ENCODE measurements at places on chromosomes 2 and 18.

DNA sequence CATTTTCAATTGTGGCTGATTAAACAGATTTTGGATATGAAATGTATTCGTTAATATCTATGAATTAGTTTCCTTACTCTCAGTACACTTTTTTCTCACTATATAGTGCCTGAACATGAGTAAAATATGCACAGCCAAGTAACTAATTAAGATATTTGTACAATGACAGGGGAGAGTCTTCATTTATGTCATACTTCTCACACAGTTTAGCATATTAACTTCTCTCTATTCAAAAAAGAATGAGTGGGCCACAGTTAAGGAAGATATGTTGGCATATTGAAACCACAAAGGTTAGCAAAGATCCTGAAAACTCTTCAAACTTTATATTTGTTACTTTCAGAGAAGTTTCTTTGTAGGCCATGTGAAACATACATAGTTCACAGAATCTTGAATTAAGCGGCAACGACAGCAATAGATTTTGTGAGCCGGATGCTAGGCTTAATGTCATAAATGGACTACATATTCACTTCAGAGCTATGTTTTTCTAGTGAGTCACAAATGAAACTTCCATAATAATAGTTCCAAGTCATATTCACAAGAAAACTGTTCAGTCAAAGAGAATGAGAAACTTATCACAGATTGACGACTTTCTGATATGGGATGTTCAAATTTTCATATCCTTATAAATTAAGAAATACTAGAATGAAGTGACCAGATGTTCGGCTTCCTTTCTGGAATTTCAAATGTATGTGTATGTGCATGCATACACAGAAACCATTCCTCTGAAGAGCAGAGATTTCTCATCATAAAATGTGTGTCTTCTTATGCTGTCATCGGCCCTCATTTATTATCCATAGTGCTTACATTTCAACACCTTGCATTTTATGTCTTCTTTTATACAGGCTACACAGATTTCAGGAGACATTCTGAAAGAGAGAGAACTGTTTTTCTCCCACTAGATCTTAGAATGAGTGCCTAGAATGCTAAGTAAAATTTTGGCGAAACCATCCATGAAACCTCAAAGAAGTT is 584.0 kb downstream of the SATB2 start:
- H3K36me3 ChIP-seq = no peaks in the 10 kb centered on the region
- peaks cover 39% of the 10 kb centered on the region for H3K4me1 ChIP-seq
- no peak overlapping the region for H3K4me3 ChIP-seq

- H3K27ac ChIP-seq = no peak overlapping the region
- DNase-seq = no peak
- no peak overlapping the region for H3K4me3 ChIP-seq
- no peaks in the 10 kb centered on the region for H3K27me3 ChIP-seq
Measured at GRCh38 chr2:69734854-69735544, 6.9 kb upstream of the ANXA4 start.

GRCh38 chr2:144836635-144837350 is 316.9 kb upstream of the ZEB2 start:
- no peak for DNase-seq
- H3K27me3 ChIP-seq = no peaks in the 10 kb centered on the region
- H3K27ac ChIP-seq = no peak overlapping the region

GRCh38 chr2:23363831-23364230 is 21.1 kb upstream of the KLHL29 start:
- DNase-seq = no peak
- no peaks in the 10 kb centered on the region for H3K4me1 ChIP-seq
- H3K27me3 ChIP-seq = no peaks in the 10 kb centered on the region
- H3K4me3 ChIP-seq = no peak overlapping the region
- H3K27ac ChIP-seq = no peak overlapping the region

DNA sequence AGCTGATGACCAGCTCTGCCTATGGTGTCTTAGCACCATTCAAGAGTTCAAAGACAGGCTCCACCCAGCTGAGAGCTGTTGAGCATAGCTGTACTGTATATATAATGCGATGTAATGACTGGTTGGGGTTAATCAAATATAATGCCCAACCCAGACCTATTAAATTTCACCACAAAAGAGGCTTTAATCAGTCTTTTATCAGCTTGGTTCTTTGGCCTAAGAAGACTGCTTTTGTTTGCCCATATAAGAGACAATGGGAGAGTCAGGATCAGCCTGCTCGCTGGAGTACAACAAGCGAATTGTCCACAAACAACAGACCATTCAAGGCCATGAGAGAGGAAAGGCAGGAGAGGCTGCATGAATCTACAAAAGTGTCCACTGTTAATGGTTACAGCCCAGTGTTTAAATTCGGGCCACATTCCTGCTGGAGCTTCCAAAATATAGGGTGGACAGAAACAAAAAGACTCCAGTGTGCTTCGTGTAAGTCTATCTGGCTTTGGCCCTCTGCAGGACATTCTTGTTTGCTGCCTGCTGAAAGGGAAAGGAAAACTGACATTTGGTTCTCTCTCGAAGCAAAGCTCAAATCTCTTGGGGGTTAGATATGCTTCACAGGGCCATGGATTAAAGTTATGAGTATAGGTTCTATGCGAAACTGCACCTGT is 299.0 kb upstream of the FBXO11 start:
- no peaks in the 10 kb centered on the region for H3K27me3 ChIP-seq
- no peaks in the 10 kb centered on the region for H3K36me3 ChIP-seq
- no peaks in the 10 kb centered on the region for H3K4me1 ChIP-seq
- no peak for DNase-seq

- no peak overlapping the region for H3K27ac ChIP-seq
- no peaks in the 10 kb centered on the region for H3K36me3 ChIP-seq
- H3K27me3 ChIP-seq = no peaks in the 10 kb centered on the region
- DNase-seq = no peak
- no peak overlapping the region for H3K4me3 ChIP-seq
Measured at GRCh38 chr18:6366776-6367175, 47.9 kb downstream of the L3MBTL4 start.

GRCh38 chr18:43507842-43508481 is 230.7 kb upstream of the SYT4 start:
- no peaks in the 10 kb centered on the region for H3K4me1 ChIP-seq
- no peaks in the 10 kb centered on the region for H3K36me3 ChIP-seq
- no peak for DNase-seq

DNA sequence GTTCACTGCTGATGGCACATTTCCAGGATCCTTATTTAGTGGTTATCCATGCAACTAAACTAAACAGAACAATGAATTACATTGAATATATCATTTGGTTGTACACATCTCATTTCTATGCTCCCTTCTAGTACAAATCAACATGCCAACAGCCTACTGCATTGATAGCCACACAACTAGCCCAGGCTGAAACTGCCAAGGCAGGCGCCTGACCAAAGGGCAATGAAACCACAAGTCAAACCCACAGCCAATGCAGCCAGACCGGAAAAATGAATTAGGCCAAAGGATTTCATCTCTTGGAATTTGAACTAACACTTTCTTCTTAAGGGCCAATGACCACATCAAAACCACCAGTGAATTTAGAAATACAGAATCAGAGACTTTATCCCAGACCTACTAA is 196.4 kb downstream of the NOL4 start:
- H3K4me1 ChIP-seq = no peaks in the 10 kb centered on the region
- no peak for DNase-seq
- no peak overlapping the region for H3K4me3 ChIP-seq
- no peaks in the 10 kb centered on the region for H3K36me3 ChIP-seq
- no peaks in the 10 kb centered on the region for H3K27me3 ChIP-seq
- H3K27ac ChIP-seq = no peak overlapping the region

DNA sequence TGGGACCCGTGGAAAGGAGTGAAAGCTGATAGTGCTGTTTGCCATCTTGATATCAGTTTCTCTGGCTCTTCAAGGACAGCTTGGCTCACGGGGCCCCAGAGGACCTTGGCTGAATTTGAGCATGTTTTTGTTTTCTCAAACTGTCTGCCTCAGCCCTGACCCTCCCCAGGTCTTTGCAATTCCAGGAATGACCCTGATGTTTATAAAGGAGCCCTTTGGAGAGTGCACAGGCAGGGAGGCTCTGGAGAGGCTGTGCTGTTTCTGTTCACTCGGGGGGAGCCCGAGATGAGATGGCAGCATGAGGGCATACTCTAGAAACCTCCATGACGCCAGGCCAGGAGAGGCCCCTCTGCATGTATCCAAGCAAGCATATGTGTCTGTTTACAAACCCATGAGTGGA is 16.4 kb downstream of the IGFBP2 start:
- peaks cover 45% of the 10 kb centered on the region for H3K4me1 ChIP-seq
- no peak overlapping the region for H3K4me3 ChIP-seq
- no peaks in the 10 kb centered on the region for H3K27me3 ChIP-seq
- DNase-seq = no peak
- peak overlapping the region; percentile 66 for H3K27ac ChIP-seq
- no peaks in the 10 kb centered on the region for H3K36me3 ChIP-seq

GRCh38 chr18:72866442-72866900 is 1.3 kb downstream of the NETO1 start:
- no peak for DNase-seq
- no peaks in the 10 kb centered on the region for H3K27me3 ChIP-seq
- no peaks in the 10 kb centered on the region for H3K36me3 ChIP-seq

GRCh38 chr18:35736696-35737095 is 155.2 kb downstream of the GALNT1 start:
- H3K4me3 ChIP-seq = no peak overlapping the region
- no peak overlapping the region for H3K27ac ChIP-seq
- H3K4me1 ChIP-seq = no peaks in the 10 kb centered on the region

- peak overlapping the region; percentile 34 for H3K27ac ChIP-seq
- no peak overlapping the region for H3K4me3 ChIP-seq
- peaks cover 18% of the 10 kb centered on the region for H3K36me3 ChIP-seq
- no peaks in the 10 kb centered on the region for H3K27me3 ChIP-seq
- DNase-seq = no peak
Measured at GRCh38 chr18:49476664-49477411, 10.2 kb downstream of the C18orf32 start.

GRCh38 chr18:5415031-5415430 is 119.5 kb upstream of the ZBTB14 start:
- no peak overlapping the region for H3K4me3 ChIP-seq
- no peaks in the 10 kb centered on the region for H3K4me1 ChIP-seq
- no peak overlapping the region for H3K27ac ChIP-seq
- DNase-seq = no peak

GRCh38 chr2:37770797-37771196 is 99.4 kb upstream of the CDC42EP3 start:
- H3K4me3 ChIP-seq = no peak overlapping the region
- peaks cover 18% of the 10 kb centered on the region for H3K4me1 ChIP-seq
- H3K36me3 ChIP-seq = no peaks in the 10 kb centered on the region
- no peak overlapping the region for H3K27ac ChIP-seq
- H3K27me3 ChIP-seq = no peaks in the 10 kb centered on the region

GRCh38 chr2:104847586-104848160 is 6.2 kb upstream of the POU3F3 start:
- DNase-seq = no peak
- H3K27me3 ChIP-seq = no peaks in the 10 kb centered on the region
- H3K27ac ChIP-seq = no peak overlapping the region

GRCh38 chr2:100230754-100231153 is 88.4 kb upstream of the AFF3 start:
- no peak overlapping the region for H3K27ac ChIP-seq
- DNase-seq = no peak
- no peaks in the 10 kb centered on the region for H3K27me3 ChIP-seq
- no peak overlapping the region for H3K4me3 ChIP-seq
- no peaks in the 10 kb centered on the region for H3K36me3 ChIP-seq
- H3K4me1 ChIP-seq = no peaks in the 10 kb centered on the region

GRCh38 chr2:126792993-126793392 is 105.7 kb upstream of the TEX51 start:
- H3K27me3 ChIP-seq = no peaks in the 10 kb centered on the region
- no peaks in the 10 kb centered on the region for H3K36me3 ChIP-seq
- no peak overlapping the region for H3K4me3 ChIP-seq
- no peaks in the 10 kb centered on the region for H3K4me1 ChIP-seq

- H3K27me3 ChIP-seq = no peaks in the 10 kb centered on the region
- no peak overlapping the region for H3K27ac ChIP-seq
- no peaks in the 10 kb centered on the region for H3K36me3 ChIP-seq
- no peaks in the 10 kb centered on the region for H3K4me1 ChIP-seq
- no peak for DNase-seq
Measured at GRCh38 chr2:167758292-167758691, 489.1 kb downstream of the STK39 start.

DNA sequence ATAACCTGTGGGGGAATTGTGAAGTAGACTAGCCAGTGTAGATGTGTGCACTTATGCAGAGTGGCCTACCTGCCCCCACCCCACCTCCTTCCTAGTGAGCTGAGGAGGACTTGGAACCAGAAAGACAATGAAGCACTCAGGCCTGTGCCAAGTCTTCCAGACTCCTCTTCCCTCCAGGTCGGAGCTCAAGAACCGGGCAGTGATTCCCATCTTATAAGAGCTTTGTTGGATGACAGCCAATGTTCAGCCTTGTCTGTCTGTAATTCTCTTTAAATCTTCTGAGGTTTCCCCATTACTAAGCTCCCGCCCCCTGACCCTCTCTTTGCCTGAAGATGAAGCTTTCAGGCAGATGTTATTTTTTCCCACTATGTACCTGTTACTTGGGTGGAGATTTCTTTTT is 121.0 kb downstream of the SMAD2 start:
- H3K27ac ChIP-seq = no peak overlapping the region
- no peak for DNase-seq
- no peaks in the 10 kb centered on the region for H3K27me3 ChIP-seq
- H3K36me3 ChIP-seq = no peaks in the 10 kb centered on the region

GRCh38 chr2:27796791-27797765 is 25.6 kb downstream of the MRPL33 start:
- peak overlapping the region; percentile 95 for H3K27ac ChIP-seq
- H3K4me3 ChIP-seq = no peak overlapping the region
- H3K4me1 ChIP-seq = peaks cover 42% of the 10 kb centered on the region
- no peak for DNase-seq

DNA sequence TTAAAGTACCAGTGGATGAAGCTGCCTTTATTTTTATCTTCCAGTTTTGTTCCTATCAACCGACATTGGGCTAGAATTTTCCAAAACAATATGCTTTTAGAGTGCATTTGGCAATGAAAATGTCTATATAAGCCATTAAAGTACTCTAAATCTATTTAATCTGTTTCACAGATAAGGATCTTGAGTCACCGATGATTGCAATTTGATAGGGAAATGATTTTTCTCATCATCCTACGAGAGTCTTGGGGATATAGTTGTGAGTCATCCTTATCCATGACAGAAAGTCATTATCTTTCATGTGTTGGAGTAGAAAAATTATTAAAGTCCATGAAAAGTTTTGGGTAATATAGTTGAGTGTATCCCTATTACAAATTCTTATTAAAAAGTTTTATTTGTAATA is 26.1 kb downstream of the SLC39A10 start:
- no peak overlapping the region for H3K4me3 ChIP-seq
- no peaks in the 10 kb centered on the region for H3K4me1 ChIP-seq
- no peak for DNase-seq
- no peaks in the 10 kb centered on the region for H3K36me3 ChIP-seq
- H3K27ac ChIP-seq = no peak overlapping the region

DNA sequence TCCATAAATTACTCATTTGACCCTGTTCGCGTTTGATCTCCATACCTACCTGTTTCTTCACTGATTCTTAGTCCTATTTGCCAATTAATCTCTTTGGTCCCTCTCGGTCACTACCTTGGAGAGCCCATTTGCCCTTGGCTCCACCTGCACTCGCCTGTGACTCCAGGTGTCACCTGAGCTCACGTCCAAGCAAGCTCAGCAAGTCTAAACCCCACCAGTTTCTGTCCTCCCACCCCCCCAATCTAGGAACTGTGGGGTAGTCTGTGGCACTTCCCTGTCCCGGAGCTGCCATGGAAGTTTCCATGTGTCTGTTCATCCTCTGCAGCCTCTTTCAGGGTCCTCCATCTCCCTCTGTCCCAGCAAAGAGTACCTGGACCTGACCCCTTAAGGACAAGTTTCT is 68.1 kb upstream of the BCL2L11 start:
- DNase-seq = no peak
- H3K27me3 ChIP-seq = no peaks in the 10 kb centered on the region
- no peak overlapping the region for H3K4me3 ChIP-seq
- H3K36me3 ChIP-seq = no peaks in the 10 kb centered on the region
- no peak overlapping the region for H3K27ac ChIP-seq
